ENCODE measurements at places on chromosomes 2 and 18. TPM values are rescaled to one million over a fixed set of nuclear protein-coding genes. Genes with fewer than 3 reads are reported as not detected.

The CACNB4 gene
- 0.44 TPM for total RNA-seq

DNA sequence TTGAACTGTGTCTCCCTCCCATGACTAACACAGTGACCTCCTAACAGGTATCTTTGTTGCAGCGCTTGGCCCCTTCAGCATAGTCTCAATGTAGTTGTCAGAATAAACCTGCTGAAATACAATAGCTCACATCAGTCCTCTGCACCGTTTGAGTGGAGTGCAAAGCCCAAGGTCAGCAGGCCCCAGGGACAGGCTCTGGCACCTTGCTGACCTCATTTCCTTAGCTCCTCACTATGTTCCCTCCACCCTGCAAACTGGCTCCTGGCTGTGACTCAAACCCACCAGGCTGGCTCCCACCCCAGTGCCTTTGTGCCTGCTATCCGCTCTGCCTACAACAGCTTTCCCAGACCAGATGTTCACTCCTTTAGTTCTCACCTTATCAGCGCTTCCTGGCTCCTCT, 146.7 kb downstream of the LRATD1 start:
- H3K27me3 ChIP-seq, result no peaks in the 10 kb centered on the region
- no peak overlapping the region for H3K27ac ChIP-seq

The L3MBTL4 gene
- total RNA-seq, result 3.5 TPM

The TLX2 gene
- total RNA-seq, result 0.12 TPM

- no peak for DNase-seq
- no peak overlapping the region for H3K4me3 ChIP-seq
- H3K4me1 ChIP-seq, result peaks cover 11% of the 10 kb centered on the region
- no peaks in the 10 kb centered on the region for H3K36me3 ChIP-seq
Observed at GRCh38 chr18:9604348-9604747, 10.0 kb downstream of the PPP4R1 start.
